ENCODE measurements at places on chromosomes 2 and 18.

DNA sequence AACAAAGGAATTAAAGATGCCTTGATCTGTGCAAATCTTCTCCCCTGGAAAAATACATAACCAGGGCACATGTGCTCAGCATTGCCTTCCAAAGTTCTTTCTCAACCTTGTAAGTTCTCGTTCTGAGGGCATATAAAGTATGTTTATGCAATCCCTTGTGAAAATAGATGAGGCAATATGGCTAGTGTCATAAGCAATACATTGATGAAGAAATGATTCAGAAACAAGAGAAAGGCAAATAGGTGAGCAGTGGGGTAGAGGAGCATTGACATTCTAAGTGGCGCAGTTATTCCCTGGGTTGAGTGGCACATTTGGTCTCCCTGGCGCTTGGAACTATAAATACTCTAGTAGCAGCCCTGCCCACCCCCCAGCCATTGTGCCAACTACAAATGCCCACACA, 57.4 kb upstream of the PGAP1 start:
- DNase-seq = no peak

DNA sequence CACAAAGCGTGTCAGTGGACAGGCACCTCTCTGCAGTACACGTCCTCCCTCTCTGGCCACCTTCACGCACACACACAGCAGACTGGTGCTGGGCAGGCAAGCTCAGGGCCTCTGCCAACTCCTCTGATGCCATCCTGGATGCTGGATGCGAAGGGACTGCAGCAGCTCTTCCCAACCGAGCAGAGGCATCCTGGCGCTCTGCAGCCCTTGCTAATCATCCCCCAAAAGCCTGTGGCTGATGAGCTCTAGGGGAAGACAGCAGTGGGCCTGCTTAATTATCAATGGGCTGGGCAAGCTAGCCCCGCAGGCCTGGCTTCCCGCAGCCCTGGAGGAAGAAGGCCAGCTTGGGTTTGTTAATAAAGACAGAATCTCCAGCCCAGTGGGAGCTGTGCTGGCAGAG, 71.3 kb upstream of the TEX51 start:
- no peak for DNase-seq

DNA sequence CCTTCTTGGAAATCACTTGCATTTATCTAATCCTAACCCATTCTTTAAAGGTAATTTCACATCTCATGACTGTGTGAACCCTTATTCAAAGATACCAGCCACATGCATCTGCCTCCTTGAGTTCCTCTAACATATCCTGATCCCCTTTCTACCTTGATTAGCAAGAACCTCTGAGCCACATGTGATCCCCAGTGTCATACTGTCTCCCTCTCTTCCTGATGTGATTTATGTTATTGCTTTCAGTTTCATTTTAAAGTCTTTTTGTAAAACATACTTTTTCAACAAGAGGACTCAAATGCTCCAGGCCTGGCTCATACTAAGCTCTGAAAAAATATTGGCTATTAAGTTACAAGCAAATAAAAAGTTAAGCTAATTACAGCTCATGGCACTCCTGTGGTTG, 470.1 kb downstream of the DLGAP1 start:
- no peak for DNase-seq

- DNase-seq = no peak
Measured at GRCh38 chr2:32558492-32558891, 69.4 kb upstream of the TTC27 start.

- no peak for DNase-seq
Measured at GRCh38 chr2:162821176-162821575, 17.4 kb downstream of the KCNH7 start.

DNA sequence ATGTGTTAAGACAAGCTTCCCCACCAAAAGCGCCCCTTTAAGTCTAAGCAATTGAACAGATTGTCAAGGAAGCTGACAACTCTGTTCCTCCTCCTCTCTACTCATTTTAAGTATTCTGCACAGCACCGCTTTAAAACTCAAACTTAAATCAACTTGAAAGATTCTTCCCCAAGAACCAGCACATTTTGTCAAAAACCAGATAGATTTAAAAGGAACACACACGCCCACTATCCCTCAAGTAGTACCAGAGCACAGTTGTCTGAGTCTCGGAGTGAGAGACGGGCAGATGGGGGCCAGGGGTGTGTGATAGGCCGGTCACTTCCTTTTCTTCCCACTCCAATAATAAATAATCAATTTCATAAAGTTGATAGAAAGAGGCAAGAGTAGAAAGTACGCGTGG, 67.7 kb upstream of the POU3F3 start:
- DNase-seq = no peak

DNA sequence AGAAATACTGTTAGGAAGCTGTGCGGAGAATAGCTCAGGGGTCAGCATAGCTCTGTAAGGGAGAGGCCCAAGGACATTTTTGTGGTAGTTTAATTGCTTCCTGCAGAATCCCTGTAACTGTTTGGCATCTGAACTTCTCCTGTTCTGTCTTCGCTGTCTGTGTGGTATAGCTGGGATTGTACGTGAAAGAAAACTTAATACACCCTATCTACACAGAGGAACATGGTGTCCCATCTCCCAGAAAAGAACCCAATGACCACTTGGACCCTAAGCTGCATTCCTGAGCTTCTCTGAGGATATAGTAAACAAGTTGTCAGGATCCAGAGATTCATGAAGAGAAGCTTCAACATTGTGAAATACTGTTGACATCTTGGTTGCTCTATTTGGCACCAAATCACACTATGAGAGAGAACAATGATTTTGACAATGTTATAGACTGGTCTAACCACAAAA, 81.3 kb downstream of the CDC42EP3 start:
- no peak for DNase-seq

DNA sequence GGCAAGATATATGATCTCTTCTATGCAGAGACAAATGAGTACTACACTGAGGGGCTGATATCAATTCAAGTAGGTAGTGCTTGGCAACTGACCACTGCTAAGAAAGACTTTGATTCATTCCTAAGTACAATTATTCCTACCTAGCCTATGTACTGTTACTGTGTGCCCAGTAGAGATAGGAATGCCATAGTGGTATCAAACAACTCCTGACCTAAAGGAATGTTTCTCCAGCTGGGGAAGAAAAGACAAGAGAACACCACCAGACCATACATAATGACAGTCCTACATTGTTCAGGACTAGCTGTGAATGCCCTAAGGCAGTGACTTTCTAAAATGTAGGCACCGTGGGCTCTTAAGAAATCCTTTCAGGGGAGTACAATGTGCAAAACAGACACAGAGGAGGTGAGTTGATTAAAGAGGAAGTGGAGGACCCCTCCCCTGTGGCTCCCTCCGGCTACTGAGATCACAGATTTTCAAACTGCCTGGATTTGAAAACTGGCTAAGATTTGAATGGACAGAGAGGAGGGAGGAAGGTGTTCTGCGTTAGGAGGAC, 89.1 kb downstream of the ANTXR1 start:
- DNase-seq = no peak

DNA sequence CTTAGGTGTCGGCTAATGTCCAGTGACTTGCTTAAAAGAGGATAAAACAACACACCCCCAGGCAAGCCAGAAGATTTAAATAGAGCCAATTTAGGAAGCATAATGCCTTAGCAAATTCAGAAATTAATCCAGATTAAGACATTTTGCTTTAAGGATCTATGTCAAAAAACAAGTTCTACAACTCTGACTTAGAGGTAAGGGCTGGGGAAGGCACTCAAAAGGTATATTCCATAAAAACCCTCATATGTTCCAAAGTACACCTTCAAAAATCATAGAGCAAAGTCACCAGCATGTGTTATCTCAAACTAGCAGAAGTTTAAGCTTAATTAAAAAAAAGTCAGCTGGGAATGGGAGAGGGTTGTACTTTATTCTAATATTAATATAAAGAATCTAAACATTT, 206.4 kb downstream of the NOL4 start:
- no peak for DNase-seq

DNA sequence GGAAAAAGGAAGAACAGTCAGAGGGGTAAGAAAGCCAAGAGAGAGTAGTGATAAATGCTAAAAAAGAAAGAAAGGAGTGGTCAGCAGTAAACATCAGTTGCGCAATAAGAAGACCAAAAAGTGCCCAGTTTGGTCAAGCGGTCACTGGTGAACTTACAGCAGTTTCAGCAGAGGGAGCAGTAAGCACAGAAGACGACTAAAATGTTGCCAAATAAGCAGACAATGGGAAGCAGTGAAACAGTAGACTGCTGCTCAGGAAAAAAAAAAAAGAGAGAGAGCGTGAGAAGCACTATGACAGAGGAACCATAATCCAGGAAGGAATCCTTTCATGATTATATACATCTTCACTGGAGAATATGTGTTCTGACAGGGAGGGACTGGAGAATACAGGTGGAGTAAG, 45.8 kb downstream of the DNAJC10 start:
- no peak for DNase-seq

- no peak for DNase-seq
Measured at GRCh38 chr2:47005687-47006086, 90.1 kb upstream of the MCFD2 start.

DNA sequence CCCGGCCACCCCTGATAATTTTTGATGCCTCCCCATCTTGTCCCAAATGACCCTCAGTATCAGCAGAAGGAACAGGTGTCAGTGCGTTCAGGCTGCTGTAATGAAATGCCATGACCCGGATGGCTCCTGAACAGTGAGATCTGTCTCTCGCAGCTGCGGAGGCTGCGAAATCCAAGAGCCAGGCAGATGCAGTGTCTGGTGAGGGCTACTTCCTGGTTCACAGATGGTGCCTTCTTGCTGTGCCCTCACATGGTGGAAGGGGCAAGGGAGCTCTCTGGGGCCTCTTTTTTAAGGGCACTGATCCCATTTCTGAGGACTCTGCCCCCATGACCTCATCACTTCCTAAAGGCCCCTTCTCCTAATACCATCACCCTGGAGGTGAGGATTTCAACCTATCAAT, 152.2 kb downstream of the TWIST2 start:
- DNase-seq = no peak

DNA sequence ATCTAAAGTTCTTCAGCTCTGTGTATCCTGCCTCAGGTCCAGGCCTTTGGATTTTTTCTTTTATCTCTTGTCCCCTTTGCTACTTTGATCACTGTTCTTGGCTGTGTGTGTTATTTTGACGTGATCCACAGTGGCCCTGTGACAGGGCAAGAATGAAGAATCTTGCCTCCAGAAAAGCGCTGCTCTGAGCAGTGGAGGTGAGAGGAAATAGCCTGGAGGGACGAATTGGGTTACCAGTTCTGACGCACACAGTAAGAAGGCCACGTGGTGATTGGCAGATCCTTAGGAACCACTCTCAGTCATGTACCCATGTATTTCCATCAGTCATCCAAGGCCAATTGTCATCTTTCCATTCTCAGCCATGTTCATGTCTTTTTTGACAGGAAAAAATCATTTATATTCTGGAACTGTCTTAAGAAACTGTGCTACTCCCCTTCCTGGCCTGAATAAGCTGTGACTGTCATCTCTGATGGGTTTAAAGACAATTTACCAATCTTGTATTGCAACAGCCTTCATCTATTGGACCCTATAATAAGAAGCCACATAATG, 47.6 kb downstream of the MAPK4 start:
- DNase-seq = no peak

- DNase-seq = no peak
Measured at GRCh38 chr2:217076657-217077232, 216.9 kb upstream of the TNP1 start.

- no peak for DNase-seq
Measured at GRCh38 chr2:195313962-195314361, 343.1 kb upstream of the SLC39A10 start.

- DNase-seq = no peak
Measured at GRCh38 chr2:204496779-204497178, 48.5 kb upstream of the PARD3B start.

- DNase-seq = no peak
Measured at GRCh38 chr2:101958061-101958460, 33.7 kb upstream of the IL1R2 start.

GRCh38 chr2:172813314-172813888, 77.8 kb downstream of the RAPGEF4 start:
- DNase-seq = no peak

GRCh38 chr2:29782549-29783458, 138.6 kb downstream of the ALK start:
- no peak for DNase-seq

DNA sequence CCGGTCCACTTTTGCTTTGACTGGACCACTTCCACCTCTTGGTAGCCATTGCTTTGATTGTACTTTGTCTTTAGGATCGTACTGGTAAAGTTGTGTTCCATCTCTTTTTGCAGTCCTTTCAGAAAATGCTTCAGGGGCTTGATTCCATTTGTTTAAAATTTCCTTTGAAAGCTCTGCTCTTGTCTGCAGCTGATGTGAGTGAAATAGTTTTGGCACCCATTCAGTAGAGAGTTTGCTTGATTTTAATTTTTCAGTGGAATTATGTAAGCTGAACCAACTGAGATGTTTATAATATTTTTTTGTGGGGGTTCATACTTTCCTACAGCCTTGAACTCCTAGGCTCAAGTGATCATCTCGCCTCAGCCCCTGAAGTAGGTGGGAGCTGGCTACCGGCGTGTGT, 7.6 kb upstream of the MIB1 start:
- no peak for DNase-seq

GRCh38 chr2:204743393-204743960, 198.2 kb downstream of the PARD3B start:
- DNase-seq = no peak

DNA sequence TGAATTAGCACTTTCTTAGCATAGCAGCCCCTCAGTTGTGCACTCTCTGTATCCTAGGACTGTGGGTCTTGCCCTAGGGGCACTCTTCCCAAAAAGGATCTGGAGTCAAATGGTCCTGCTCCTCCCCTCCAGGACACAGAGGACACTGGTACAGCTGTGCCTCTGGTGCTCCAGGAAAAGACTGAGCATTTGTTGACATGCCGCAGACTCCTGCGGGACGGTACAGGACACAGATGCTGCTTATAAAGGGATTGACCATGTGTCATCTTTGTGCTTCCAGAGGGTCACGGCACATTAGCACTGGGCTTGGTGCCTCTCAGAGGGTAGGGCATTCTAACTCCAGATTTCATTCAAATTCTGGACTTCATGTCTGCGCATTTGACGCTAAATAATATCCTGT, 110.5 kb downstream of the KLF7 start:
- no peak for DNase-seq

DNA sequence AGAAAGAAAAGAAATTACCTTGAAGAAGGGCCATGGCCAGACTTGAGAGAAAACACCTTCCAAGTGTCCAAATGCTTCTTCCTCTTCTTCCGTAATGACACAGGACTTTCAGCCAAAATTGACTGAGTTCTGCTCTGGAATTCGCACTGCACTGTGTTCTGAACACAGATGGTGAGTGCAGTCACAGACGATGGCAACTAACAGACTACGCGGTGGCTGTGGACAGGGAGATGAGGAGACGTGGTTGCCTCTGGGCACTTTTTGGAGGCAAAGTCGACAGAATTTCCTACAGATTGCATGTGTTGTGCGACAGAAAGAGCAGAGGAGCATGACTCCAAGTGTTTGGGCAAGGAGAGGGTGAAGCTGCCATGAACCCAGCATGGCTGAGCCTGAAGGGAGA, 4.3 kb upstream of the NAPG start:
- DNase-seq = no peak

DNA sequence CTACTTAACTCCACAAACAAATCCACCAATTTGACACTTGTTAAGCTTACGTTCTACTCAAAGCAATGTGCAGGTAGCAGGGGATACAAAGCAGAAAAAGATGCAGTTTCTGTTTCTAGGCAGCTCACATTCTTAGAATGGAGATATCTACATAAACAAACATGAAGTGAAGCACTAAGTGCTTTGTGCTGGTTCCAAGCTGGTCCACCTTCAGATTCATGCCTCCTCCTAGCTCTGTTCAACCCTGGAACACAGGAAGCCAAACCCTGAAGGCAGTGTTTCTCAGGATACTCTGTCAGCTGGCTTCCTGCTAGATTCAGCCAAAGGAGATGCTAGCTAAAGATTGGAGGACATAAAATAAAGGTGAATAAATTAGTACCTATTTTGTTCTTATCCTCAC, 55.3 kb upstream of the NOL4 start:
- DNase-seq = no peak

Data from NCI-H748 treated with DMSO at 0.1 percent for 48 hours (cell line).